ENCODE measurements at places on chromosomes 5 and 9.

DNA sequence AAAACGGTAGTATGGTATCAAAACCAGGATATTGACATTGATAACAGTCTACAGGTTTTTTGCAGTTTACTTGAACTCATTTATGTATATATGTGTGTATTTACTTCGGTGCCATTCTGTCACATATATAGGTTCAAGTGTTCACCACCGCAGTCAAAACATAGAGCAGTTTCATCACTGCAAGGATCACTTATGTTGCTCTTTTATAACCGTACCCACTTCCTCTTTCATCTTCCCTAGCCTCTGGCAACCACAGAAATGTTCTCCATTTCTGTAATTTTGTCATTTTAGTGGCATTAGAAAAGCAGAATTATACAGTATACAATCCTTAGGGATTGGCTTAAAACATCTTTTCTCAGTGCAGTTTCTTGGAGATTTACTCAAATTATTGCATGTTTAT is 90.3 kb downstream of the SH3GL2 start:
- DNase-seq = no peak

GRCh38 chr5:79974886-79975285 is 16.2 kb downstream of the MTX3 start:
- no peak for DNase-seq

- DNase-seq = peak; percentile 20
These were observed 126.7 kb downstream of the PRKACG start for GRCh38 chr9:68887232-68887631.

DNA sequence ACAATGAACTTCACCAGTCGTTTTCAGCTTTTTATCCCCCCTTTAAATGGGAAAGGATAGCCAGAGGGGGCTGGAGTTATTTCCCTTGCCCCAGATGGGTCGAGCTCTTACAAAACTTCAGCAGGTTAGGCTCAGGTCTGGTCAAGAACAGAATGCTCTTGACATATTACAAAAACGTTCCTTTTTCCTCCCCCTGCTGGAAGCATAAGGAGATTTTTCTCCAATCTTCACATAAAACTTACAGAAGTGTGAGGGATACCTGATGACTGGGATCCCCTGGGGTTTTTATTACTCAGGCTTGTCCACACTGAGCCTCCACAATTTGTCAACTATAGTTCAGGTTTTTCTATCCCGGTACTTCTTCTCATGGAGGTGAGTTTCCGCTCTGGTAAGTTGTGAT is 60.8 kb downstream of the CSF2 start:
- peak; percentile 43 for DNase-seq

GRCh38 chr5:113100981-113101380 is 124.4 kb downstream of the DCP2 start:
- no peak for DNase-seq

GRCh38 chr5:137341831-137342230 is 157.3 kb downstream of the SPOCK1 start:
- no peak for DNase-seq

DNA sequence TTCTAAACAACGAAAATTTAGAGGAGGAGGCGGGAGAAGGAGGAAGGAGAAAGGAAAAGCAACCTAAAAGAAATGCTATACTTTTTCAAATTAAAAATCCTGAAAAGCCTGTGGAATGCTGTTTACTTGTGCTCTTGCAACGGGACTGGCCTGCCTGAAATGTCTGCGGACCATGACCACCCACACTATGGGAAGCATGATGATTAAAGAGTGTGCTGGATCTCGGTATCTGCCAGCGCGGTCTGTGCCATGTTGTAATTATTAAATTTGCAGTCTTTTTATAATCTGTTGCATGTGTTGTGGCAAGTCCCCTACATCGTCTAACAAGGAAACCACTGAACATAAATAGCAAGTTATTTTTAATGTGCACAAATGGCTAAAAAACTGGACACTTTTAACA is 111.4 kb downstream of the FANCC start:
- no peak for DNase-seq

- no peak for DNase-seq
These were observed 188.5 kb downstream of the COX7C start for GRCh38 chr5:86806206-86806605.

- no peak for DNase-seq
These were observed 115.4 kb downstream of the ST8SIA4 start for GRCh38 chr5:100787648-100788047.

DNA sequence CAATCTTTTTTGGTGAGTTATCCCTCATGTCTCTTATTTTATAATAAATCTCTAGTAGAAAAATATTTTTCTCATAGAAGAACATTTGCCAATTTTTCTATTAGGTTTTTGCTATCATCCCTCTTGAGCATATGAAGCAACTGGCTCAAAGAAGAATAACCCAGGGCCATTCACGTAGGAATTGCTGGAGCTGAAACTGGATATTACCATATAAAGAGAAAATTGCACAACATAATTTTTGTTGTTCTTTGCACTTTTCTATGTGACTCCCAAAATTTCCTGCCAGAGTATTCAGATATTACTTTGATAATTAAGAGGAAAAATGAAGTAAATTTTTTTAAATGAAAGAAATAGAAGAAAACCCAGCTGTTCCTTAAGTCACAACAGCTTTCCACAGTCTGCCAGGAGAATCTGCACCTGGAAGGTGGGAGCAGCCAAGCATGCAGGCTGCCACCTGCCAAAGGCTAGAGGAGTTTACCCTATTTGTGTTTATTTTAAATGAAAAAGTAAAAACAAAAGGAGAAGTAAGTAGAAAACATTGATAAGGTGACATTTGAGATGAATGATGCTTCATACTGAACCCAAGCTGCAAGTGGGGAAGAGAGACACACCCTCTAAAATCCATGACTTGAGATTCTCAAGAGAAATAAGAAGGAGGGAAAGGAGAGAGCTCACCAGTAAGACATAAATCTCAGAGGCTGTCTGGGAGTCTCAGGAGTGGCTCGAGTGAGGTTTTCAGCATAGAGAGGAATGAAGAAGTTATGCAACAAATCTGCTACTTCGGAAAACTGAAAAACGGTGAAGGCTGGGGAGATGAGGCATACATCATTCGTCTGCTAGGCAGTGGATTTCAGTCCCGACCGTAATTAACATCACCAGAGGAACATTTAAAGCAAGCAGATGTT is 31.5 kb upstream of the FREM1 start:
- no peak for DNase-seq

DNA sequence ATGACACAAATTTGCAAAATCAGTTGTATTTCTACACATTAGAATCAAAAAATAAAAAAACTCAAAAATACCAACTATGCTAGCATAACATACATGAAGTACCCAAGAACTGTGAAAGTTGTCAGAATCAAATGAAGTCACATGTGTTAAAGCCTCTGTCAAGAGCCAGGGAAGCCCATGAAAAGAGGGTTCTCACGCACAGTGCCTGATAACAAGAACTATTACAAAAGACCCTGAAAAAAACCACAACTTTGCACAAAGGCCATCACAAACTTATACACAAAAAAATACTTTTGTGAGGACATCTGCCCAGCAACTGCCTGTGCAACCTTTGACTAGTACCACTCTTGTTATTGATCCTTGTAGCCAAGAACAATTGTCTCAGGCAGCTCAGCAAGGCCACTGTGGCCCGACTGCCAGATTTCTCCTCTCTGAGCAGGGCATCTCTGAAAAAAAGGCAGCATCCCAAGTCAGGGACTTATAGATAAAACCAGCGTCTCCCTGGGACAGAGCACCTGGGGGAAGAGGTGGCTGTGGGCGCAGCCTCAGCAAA is 28.9 kb upstream of the HNRNPA0 start:
- peak; percentile 50 for DNase-seq

DNA sequence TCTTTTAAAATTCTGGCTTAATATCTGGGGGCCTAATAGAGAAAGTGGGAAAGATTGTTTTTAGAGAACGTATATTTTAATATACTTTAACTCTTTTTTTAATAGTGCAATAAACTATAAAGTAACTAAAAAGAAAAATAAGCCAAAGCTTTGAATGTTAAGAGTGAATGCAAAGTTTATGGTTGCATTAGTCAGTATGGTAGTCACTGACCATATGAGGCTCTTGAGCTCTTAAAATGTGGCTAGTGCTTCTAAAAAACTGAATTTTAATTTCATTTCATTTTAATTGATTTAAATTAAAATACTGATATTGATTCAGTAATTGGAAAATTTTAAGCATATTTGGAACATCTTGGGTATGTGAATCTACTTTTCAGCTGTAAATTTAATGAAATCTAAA is 310.7 kb downstream of the PJA2 start:
- no peak for DNase-seq

- DNase-seq = no peak
These were observed 50.3 kb downstream of the MAP1B start for GRCh38 chr5:72157625-72157962.

DNA sequence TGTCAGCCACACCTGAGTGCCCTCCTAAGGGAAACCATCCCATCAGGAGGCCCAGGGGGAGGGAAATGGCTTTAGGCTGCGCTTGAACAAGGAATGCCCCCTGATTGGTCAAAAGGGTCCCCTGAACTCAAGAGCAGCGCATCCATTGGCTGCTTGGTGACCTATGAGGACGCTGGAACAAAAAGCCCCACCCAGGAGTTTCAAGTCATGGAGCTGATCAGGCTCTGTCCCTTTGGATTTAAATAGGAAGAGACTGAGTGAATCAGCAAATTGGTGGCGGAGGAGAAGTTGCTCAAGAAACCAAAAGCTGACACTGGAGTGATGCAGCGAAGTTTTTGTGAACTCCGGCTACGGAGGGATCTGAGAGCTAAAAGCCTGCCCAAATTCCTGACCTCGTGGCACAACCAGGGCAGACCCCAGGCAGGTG is 66.7 kb downstream of the SMIM23 start:
- peak; percentile 47 for DNase-seq

DNA sequence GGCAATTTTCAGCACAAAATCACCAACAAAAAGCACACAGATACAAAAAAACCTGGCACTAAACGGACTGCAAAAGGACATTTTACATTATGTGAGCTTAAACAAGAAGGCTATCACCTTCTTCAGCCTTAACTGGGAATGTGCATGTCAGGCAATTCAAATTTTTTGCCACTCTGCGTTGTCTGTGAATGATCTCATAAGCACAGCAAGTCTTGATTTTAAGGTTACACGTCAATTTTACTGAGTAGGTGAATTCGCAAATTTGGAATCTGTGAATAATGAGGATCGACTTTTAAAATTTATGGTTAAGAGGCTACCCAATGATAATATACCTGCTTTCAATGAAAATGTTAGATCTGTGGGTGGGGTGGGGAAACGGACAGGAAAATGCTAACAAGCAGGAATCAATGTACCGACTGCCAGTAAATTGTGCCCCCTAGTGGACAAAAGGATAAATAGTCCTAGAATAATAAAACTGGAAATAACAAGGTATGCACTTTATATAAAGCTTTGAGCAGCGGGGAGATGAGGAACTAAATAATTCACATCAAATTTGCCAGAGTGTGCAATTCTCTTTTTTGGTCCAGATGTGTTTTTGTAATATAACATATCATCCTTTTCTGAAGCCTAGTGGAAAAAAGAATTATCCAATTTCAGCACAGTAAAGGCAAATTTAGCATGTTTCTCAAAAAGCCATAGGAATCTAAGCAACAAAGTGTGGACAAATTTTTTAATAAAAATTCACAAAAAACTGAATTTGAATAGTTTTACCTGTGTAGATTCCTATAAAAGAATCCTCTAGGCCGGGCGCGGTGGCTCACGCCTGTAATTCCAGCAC is 20.5 kb downstream of the EQTN start:
- DNase-seq = peak; percentile 87

- peak; percentile 65 for DNase-seq
These were observed 61.1 kb upstream of the SAP30L start for GRCh38 chr5:154384480-154385235.

DNA sequence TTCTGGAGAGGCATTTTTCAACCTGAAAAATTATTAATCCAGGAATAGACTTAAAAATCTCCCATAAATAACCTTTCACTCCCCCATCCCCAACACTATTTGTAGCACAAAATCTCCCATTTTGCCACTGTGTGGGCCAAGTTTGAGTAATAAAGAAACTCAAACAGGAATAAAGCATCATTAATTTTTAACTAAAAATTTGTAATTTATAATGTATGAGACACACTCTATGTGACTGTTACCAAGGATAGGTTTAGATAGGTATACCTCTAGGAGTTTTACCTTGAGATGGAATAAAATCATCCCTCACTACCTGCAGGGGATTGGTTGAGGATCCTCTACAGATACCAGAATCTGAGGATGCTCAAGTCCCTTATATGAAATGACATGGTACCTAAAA is 30.1 kb downstream of the CHD1 start:
- no peak for DNase-seq

GRCh38 chr9:115158661-115159481 is 40.9 kb upstream of the TNC start:
- DNase-seq = no peak

DNA sequence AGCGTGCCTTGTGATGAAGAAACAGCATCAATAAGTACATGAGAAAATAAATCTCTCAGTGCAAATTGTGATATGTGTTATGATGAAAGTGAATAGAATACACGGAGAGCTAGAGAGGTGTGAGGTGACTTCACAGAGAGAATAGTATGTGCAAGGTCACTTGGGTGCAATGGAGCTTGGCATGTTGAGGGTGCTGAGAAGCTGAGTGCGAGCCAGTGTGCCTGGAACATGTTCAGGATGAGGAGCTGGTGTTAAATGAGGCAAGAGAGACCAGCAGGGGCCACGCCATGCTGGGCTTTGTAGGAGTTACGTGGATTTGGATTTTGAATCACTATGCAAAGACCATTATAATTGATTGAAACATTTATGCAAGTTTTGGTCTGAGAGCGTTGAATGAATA is 12.8 kb upstream of the RPS23 start:
- no peak for DNase-seq

GRCh38 chr5:137250421-137250820 is 248.7 kb downstream of the SPOCK1 start:
- DNase-seq = no peak

DNA sequence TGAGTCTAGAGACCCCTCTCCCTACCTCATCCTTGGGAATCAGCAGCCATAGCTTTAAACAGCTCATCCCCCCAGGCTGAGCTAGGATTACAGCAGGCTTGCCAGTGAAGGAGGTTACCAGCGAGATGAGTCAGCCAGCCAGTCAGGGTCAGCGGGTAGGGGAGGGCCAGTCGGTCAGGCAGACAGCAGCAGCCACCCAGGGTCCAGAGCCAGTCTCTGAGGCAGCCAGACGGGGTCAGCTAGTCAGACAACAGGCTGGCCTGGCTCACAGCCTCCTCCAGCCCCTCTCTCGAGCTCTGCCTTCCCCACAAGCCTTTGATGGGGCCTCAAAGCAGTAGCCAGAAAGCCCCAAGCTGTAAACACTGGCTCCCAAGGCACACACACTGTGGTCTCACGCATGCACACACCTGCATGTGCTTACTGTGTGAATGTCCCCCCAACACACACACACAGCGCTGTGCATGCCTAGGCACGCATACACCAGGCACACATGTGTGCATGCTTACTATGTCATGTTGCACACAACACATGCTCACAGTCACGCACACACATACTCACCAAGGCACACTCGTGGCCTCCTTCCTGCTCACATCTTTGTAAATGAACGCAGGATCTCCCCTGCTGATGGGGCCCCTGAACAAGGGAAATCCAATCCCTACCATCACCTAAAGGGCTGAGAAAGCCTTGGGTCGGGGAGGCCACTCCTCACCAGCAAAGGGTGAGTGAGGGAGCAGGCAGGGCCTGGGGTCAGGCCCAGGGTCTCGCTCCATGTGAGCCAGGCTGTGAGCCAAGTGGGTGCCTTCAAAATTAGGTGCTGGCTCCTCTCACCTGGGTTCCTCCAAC is 28.2 kb upstream of the CPLX2 start:
- DNase-seq = no peak

- no peak for DNase-seq
These were observed 4.2 kb downstream of the NR5A1 start for GRCh38 chr9:124502711-124503702.

GRCh38 chr9:81031422-81032029 is 657.8 kb downstream of the TLE1 start:
- no peak for DNase-seq

GRCh38 chr5:119301906-119302305 is 53.9 kb upstream of the TNFAIP8 start:
- no peak for DNase-seq
